ENCODE measurements at places on chromosomes 16 and 17.

DNA sequence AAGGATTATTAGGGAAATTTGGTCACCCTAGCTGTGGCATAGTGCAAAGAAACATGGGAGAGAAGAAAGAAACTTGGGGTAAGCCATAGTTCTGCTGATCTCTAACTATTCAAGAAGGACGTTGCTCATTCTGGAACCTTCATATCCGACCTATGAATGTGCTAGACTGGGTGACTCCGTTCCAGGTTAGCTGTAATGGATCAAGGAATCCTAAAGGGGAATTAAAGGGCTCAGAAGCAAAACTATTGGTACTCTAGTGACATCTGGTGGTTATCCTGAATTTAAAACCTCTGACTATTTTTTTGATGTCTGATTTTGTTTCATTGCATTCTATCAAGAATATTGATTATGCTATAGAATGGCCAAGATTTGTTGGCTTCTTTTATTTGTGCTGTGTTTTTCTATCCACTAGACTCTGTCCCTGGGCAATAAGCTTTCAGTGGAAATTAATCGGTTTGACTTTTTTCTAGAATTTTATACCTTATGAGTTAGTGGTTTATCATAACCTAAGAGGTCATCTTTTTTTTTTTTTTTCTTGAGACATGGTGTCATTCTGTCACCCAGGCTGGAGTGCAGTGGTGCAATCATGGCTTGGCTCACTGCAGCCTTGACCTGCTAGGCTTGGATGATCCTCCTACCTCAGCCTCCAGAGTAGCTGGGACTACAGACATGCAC lies 19.5 kb downstream of the PCTP start:
- no peak for DNase-seq

- no peak for DNase-seq
These were observed 84.3 kb upstream of the DOC2B start for GRCh38 chr17:265718-266117.

GRCh38 chr17:75031972-75032719 lies 14.6 kb downstream of the ATP5PD start:
- DNase-seq = no peak

DNA sequence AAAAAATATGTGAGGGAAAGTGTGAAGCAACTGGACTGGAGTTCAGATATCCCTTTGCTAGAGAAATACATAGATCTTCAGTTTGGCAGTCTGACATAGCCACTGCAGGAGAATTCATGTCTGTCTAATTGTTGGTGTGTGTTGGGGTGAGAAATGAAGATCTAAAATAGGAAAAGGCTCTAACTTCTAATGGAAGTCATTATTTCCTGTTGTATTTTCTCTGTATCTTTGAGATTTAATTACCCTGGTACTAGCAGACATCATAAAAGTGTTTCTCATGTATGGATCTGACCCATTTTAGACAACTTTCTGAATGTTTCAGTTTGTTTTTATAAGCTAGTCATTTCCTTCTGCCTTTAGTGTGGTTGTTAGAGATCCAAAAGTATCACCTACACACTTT lies 128.3 kb downstream of the NLK start:
- DNase-seq = no peak

GRCh38 chr17:8362651-8363332 lies 13.7 kb downstream of the KRABD2 start:
- DNase-seq = no peak

DNA sequence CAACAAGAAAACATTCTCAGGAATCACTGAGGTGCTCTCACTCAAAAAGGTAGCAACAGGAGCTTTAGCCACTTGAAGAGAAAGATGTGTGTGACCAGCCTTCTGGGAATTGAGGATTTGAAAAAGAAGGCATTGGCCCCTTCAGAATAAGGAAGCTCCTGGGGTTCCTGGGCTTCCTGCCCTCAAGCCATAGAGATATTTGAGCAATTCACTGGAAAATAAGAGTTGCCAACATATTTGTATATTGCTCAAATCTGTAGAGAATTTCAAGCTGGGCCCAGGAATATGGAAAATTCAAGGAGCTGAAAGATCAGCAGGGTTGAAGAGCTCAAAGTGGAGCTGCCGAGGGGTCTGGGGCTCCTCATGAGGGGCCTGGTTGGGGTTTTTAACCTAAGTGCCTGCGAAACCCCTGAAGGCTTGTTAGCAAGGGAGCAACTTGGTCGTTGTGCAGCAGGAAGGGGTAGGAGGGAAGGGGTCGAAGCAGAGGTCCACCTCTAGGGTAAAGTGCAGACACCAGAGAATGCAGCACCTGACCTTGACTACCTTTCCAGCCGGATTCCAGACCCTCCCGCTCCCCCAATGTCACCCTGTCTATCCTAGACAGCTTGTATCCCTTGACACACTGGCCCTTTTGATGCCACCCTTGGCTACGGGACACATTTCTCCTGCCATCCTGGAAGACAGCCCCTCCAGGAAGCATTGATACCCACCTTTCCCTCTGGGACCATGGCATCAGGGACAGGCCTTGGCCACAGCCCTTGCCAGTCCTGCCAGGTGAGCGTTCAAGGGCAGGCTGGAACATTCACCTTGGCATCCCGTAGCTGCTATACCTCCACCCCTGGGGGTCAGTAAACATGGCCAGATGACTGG lies 67.6 kb upstream of the SREBF1 start:
- DNase-seq = no peak

- DNase-seq = no peak
These were observed 5.2 kb downstream of the AHSP start for GRCh38 chr16:31532896-31533295.

- no peak for DNase-seq
These were observed 215.5 kb downstream of the MRTFB start for GRCh38 chr16:14286368-14287230.

GRCh38 chr16:79253100-79253631 lies 347.4 kb downstream of the MAF start:
- no peak for DNase-seq

DNA sequence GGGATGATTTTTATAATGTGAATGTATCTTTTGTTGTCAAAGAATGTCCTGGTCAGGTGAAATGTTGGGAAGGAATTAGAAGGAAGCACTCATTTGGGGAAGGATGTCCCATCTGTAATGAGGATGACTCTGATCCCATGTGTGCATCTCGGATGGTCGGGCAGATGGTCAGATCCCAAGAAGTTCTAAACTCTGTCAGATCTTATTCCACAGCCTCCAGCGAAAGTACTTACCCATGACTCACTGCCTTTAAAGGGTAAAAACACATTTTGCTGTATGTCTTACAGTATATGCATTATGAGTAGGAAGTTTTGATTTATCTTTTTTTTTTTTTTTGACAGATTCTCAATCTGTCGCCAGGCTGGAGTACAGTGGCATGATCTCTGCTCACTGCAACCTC lies 548 bp upstream of the KRTAP4-11 start:
- DNase-seq = no peak

- DNase-seq = no peak
These were observed 96.8 kb downstream of the OMG start for GRCh38 chr17:31200287-31200686.

DNA sequence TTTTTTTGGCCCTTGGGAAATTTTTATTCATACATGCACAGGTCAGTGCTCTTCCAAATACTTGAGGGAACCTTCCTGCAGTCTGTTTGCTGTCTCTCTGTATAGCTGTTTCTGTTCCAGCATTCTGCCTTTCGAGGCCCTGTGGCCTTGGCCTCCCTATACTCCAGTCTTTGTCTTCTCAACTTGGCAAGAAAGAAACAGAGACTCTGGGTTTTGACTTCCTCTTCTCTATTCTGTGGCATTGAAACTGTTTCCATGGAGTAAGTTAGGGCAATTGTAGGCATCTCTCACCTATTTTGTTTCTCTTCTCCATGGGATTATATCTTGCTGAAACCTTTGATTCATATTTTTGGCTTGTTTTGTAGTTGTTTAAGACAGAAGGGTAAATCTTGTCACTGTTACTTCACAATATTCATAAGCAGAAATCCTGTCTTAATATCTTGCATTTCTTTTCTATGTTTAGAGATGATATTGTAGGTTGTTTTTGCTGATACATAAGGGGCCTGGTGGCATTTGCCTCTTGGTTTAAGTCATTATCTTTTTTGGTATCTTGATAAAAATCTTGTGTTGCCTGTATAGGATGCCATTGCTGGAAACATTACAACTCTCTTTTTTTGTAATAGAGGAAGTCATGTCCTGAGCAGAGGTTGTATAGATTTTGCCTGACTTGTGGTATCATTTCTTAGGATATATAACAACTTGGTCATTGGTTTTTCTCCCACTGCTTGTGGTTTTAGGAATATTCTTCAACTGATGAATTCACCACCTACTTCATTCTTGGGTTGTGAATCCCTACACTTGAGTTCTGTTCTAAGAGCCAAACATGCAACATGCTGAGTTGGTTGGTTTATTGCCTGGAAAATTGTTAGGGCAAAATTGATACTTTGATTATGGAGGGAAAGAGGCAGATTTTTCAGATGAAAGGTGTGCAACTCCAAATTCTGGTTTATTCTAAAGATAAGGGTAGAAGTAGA lies 168.6 kb downstream of the FTO start:
- DNase-seq = no peak

DNA sequence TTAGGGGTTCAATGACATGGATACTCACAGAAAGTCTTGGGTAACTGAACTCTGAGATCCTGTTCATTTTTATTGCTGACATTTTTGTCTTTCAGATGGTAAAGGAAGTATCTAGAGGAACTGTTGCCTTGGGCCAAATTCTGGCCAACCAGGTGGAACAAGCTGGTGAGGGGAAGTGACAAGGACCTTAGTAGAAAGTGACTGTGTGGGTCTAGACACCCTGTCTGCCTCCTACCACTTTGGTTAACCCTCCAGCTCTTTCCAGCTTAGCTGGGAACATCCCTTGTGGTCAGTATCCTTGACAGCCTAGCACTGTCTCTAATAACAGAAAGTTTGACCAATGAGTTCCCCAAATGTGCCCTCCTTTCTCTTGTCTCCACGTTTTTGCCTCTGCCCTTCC lies 28.8 kb upstream of the PRKCB start:
- no peak for DNase-seq

DNA sequence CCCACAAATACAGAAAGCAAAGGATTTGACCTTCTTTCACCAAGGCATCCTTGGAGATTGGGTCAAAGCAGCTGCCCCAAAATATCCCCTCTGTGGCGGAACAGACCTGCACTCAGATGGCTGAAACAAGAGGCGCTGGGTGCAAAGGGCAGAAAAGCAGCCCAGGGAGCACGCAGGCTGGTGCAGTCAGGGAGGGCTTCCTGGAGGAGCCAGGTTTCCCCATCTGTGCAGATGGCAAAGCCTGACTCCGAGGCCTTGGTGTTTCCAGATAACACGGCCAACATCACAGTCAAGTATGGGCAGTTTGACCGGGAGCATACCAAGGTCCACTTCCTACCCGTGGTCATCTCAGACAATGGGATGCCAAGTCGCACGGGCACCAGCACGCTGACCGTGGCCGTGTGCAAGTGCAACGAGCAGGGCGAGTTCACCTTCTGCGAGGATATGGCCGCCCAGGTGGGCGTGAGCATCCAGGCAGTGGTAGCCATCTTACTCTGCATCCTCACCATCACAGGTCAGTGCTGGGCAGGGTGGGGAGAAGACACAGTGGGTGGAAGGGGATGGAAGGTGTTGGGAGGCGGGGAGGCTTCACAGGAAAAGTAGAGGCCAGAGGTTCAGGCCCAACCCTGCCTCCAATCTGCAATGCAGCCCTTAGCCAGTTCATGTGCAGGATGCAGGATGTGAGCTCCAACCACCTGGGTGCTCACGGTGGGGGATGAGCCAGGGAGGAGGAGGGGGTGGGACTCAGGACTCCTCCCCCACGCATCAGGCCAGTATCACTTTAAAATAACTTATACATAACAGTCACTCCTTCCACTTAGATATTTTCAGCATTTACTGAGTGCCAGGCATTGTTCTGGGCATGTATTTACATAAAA lies 26.4 kb upstream of the BEAN1 start:
- no peak for DNase-seq

GRCh38 chr16:2090777-2091546 lies 43.2 kb downstream of the TSC2 start:
- DNase-seq = no peak

- DNase-seq = no peak
These were observed 24.0 kb downstream of the TMC6 start for GRCh38 chr17:78104540-78104941.

- no peak for DNase-seq
These were observed 8.5 kb upstream of the MED11 start for GRCh38 chr17:4722678-4723240.

DNA sequence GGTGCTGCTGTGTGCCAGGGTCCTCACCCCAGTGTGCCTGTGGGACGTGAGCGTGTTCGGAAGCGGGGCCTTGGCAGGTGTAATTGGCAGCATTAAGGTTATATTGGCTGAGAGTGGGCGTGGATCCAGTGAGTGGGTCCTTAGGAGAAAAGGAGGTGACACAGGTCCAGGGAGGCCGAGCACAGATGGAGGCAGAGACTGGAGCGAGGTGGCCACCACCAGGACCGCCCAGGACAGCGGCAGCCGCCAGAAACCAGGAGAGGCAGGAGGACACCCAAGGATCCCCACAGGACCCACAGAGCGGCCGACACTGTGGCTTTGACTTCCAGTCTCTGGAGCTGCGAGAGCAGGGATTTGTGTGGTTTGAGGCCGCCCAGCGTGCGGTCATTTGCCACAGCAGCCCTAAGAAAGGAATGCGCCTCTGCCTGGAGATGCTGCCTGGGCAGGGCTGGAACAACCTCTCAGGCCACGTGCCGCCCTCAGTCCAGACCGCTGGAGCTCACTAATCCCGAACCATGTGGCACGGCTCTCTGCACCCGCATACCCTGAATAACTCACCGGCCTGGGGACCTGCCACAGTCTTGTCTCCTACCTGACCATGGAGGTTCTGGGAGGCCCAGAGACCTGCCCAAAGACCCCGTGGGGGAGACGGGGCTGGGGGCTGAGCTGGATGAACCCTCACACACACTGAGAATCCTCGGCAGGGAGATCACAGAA lies 45.4 kb downstream of the SOX8 start:
- DNase-seq = no peak

DNA sequence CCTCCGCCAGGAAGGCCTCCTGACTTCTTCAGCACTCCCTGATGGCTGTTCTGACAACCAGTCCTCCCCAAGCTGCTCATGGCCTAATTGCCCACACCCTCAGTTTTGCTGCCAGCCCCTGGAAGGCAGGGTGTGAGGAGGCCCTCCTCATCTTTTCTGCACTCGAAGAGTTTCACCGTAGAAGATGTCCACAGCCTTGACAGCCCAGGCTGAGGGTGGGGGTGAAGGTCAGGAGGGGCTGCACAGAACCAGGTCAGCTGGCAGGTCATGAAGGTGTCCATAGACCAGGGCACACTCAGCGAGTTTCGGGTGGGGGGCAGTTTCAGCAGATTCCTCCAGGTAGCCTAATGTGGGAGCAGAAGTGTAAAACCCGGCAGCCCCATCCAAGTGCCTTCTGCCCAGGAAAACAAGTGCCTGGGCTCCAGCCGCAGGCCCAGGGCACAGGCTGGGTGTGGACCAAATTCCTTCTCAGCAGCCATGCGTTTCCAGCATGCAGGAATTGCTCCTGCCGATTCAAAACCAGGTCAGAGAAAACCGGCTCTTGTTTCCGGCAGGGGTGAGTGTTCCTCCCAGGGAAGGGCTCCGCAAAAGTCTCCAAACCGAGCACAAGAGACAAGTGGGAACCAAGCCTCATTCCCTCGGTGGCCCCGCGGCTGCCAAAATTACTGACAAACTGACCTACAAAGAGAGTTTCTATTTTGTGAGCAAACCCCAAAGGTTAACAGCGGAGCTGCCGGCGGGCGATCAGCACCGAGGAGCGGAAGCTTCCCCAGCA lies 228.8 kb downstream of the C16orf78 start:
- DNase-seq = no peak

All from stimulated activated CD8-positive, alpha-beta memory T cell treated with anti-CD3 and anti-CD28 coated beads, Interleukin-7, amount 100 ng/mL, for 1 hour (primary cell).